ENCODE measurements at places on chromosomes 7 and 10.
A peak's percentile ranks its signal among the peaks of the same experiment; 100 is the strongest.

GRCh38 chr7:145224775-145225174 lies 388.9 kb upstream of the TPK1 start:
- no peak for DNase-seq

DNA sequence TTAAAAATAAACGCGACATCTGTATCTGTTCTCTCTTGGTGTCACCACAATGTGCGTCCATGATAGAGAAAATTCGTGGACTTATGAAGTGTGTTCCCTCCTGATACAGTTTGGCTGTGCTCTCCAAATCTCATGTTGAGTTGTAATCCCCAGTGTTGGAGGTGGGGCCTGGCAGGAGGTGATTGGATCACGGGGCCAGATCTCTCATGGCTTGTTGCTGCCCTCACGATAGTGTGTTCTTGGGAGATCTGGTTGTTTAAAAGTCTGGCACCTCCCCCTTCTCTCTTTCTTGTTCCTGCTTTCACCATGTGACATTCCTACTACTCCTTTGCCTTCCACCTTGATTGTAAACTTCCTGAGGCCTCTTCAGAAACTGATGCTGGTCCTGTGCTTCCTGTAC lies 229.4 kb upstream of the MYO3A start:
- no peak for DNase-seq

GRCh38 chr7:17487343-17487742 lies 188.9 kb downstream of the AHR start:
- no peak for DNase-seq

- no peak for DNase-seq
Observed at GRCh38 chr7:116786791-116787443, 75.5 kb upstream of the CAPZA2 start.

- no peak for DNase-seq
Observed at GRCh38 chr10:74669210-74669609, 157.2 kb upstream of the KAT6B start.

DNA sequence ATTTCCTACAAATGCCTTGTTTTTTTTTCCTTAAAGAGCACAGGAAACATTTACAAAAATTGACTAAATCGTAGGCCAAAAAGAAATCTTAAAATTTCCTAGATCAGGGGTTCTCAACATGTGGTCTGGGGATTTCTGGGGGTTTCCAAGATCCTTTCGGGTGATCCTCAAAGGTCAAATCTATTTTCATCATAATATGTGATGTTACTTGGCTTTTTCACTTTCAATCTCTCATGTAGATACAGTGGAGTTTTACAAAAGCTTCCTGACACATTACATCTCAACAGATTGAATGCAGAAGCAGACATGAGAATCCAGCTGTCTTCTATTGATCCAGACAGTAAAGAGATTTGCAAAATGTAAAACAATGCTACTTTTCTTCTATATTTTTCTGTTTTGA lies 497.3 kb downstream of the INHBA start:
- DNase-seq, result no peak

GRCh38 chr10:90051053-90051452 lies 349.7 kb downstream of the KIF20B start:
- DNase-seq, result no peak

- no peak for DNase-seq
Observed at GRCh38 chr10:116973371-116973905, 31.5 kb downstream of the SHTN1 start.

DNA sequence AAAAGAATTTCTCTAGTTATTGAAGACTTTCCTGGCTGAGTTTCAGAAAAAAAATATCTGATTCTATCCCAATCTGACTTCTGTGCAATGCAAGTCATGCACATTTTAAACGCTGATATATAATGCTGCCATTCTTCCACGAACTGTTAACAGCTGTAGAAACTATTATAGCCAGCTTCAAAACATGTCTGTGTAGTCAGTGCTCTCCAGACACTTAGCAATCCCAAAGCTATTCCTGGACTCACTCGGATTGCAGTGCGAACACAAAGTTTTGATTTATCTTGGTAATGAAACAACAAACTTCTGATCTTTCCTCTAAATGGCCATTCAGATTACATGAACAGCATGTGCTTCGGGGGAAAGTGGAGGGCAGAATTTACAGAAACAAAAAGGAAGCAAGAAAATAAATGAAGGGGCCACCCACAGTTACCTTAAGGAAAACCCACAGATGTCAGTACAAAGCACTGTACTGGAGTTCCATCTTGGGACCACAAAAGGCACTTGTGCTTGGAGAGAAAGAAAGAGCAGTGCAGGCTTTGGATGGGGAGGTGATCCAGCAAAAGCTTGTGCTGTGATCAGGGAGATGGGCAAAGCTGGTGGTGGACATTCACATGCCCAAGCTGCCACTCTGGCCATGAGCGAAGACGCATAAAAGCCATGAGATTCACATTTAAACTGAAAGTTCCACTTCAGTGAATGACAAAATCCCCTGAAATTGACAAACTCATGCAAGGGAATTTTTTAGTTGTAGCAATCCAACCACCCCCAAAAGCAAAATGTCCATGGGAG lies 32.1 kb upstream of the ADO start:
- DNase-seq, result no peak

GRCh38 chr7:48305661-48306060 lies 134.4 kb downstream of the ABCA13 start:
- DNase-seq, result no peak

DNA sequence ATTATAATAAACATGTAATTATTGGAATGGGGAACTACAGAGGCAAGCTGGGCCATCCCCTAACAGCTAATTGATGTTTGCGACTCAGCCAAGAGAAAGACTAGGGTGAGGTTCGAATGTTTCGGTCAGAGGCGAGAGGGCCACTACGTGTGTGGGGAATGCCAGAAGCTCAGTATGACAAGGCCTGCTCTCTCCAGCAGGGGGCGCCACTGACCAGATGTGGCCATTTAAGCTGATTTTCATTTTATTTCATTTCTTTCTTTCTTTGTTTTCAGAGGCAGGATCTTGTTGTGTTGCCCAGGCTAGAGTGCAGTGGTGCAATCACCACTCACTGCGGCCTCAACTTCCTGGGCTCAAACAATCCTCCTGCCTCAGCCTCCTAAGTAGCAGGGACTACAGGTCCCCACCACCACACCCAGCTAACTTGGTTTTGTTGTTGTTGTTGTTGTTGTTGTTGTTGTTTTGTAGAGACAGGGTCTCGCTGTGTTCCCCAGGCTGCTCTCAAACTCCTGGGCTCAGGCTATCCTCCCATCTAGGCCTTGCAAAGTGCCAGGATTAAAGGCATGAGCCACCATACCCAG lies 38.1 kb downstream of the TMEM130 start:
- DNase-seq, result no peak

DNA sequence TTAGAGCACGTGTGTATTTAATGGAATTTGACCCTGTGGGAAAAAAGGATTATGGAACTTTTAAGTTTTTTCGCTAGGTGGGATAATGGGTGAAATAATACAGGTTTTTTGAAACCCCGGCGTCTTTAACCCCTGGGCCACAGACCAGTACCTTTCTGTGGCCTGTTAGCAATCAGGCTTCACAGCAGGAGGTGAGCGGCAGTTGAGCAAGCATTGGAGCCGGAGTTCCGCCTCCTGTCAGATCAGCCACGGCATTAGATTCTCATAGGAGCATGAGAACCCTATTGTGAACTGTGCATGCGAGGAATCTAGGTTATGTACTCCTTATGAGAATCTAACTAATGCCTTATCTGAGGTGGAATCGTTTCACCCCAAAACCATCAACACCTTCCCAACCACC lies 28.6 kb downstream of the WAC start:
- no peak for DNase-seq

DNA sequence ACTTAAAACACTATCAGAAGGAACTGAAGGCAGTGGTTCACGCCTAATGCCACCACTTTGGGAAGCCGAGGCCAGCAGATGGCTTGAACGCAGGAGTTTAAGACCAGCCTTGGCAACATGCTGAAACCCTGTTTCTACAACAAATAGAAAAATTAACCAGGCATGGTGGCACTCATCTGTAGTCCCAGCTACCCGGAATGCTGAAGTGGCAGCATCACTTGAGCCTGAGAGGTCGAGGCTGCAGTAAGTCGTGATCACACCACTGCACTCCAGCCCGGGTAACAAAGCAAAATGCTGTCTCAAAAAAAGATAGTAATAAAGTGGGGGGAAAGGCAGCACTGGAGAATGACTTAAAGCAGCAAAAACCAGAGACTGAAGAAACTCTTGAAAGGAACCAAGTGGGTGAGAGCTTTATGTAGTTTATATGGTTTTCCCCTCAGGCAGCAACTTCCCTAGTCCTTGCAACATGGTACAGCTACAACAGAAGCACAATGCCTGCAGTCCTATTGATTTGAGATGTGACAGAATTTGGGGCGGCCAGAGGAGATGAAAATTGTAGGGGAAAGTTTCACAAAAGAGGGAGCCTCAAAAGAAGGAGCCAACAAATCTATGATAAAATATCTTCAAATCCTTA lies 38.1 kb downstream of the GDI2 start:
- no peak for DNase-seq

DNA sequence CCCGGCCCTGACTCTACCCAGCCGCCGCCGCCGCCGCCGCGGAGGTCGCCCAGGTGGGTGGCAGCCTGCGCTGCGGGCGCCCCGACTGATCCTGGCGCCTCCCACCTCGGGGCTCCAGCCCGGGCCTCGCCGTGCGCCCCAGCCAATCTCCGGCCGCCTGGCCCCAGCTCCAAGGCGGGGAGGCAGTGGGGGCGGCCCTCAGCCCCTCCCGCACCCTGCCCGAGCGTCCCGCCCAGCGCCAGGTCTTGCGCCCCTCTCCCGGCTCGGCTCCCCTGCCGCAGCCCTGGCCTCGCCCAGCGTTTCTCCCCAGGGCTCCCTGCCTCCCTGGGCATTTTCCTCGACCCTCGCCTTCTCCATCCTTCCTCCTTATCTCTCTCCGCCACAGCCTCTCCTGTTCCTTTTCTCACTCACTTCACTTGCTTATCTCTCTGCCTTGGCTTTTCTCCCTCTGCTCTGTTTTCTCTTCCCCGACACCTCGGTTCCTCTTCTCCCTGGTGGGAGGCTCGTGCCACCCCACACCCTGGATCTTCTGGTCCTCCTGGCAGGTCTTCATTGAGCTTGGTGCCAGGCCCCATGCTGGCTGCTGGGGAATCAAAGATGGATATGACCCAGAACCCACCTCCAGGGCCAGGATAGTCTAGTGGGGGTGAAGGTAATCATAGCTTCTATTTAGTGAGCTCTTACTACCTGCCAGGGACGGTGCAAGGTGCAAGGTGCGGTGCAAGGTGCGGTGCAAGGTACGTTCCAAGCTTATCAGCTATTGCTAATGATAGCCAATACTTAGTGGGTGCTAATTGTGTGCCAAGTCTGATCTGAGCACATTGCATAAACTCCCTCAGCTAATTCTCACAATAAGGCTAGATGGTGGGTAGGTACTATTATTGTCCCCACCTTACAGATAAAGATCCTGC lies at the start of gene SFRP5:
Gene SFRP5, minus strand, starts transcription at position 87 of the 911 bp plus-strand sequence. CDS start 166 bp downstream, outside the sequence.
- no peak for DNase-seq

DNA sequence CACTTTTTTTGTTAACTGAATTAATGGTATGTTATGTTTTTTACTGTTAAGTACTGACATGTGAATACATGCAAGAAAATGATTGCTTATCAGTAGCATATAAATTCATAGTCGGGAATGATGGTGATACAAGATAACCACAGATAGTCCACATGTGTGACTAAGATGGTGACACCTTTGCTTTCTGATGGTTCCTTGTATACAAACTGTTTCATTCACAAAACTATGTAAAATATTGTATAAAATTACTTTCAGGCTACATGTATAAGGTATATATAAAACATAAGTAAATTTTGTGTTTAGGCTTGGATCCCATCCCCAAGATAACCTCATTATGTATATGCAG lies 10.0 kb downstream of the CISD1 start:
- DNase-seq, result no peak

DNA sequence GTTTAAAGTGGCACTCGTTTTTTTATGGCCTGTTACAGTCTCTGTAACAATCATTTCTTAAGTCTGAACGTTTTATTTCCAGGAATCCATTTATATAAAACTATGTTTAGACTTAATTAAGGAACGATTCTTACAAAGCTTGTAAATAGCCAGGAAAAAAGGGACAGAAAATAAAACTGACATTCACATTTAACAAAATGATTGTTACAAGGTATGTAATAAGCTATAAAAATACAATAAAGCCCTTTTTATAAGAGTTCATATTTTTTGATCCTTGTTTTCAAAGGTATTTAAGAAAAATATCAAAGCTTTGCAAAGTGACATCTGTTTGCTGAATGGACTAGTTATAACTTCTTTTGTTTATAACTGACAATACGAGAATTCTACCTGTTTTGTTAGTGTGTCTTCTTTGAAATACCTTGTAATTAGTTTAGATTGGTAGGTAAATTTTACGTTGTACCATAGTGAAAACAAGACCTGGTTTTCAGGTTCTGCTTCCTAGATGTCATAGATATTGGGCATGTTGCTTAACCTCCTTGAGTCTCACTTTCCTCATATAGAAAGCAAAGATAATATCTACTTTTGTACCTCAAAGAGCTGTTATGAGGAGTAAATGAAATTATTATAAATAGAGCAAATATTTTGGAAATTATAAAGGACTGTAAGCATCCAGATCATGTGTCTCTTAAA lies 25.8 kb downstream of the BTRC start:
- DNase-seq, result no peak

DNA sequence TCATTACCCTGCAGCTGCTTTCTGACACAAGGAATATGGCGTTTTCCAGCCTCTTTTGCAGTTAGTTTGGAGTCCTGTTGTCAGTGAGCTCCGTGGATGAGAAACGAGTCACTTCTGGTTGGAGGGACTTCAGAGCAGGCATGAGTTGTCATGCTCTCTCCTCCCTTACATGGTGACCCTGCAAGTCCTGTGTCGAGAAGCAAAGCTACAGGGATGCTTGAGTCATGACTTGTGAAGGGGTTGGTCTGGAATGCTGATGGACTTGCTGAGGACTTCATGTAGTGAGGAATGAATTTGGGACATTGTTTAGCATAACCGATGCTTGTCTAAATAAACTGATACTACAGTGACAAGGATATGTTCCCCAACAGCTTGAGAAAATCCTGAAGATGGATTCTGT lies 108.8 kb downstream of the ADCYAP1R1 start:
- DNase-seq, result no peak

DNA sequence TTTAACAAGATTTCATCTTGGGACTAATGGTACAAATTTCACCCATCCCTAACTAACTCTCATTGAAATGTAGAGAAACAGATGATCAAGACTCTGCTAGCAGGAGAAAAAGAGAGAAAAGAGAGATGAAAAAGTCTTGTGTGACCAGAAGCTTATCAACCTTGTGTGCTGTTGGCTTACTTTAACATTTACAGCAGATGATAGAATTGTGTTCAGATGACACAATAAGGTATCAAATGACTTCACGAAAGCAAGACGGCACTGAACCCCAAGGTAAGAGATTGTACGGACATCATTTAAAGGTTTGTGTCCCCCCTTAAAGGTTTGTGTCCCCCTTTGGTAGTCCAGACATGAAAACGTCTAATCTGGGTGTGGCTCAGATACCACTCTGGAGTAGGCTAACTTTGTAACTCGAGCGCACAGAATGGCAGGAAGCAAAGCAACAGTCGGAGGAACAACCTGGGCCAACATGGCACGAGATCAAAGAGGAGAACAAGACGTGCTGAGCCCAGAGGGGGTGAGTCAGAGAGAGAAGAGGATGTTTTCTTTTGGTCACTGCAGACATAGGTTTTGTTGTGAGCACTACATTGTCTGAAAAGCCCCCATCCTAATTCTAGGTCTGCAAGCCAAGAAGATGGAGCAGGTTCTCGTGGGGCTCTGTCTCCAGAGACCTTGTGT lies 10.4 kb upstream of the LMBR1 start:
- peak; percentile 87 for DNase-seq

- DNase-seq, result no peak
Observed at GRCh38 chr10:17144032-17144431, 14.4 kb upstream of the CUBN start.

- DNase-seq, result no peak
Observed at GRCh38 chr7:134855442-134855841, 76.0 kb downstream of the CALD1 start.

Measured in prostate gland (tissue), 2 donors.